Cortex of kidney (tissue), 1 donor: ENCODE measurements at places on chromosomes 1 and 21.

GRCh38 chr1:54421101-54421504 lies 14.9 kb upstream of the SSBP3 start:
- DNase-seq: no peak

DNA sequence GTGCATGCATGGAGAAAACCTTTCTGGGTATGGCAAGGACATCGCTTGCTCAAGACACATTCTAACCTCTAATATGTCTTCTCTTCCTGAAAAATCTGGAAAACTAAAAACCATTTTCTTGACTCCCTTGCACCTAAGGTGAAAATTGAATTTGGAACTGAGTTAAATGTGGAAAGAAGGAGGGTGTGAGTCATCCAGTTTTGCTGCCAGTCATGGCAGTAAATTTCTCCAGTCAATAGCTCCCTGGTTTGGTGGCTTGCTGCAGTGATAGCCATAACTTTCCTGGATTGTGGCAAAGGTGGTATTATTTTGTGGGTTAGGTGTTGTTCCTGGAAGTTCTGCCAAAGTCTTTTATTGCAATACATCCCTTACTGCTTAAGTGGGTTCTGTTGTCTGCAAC lies 2.5 kb downstream of the ZCCHC17 start:
- DNase-seq: no peak

DNA sequence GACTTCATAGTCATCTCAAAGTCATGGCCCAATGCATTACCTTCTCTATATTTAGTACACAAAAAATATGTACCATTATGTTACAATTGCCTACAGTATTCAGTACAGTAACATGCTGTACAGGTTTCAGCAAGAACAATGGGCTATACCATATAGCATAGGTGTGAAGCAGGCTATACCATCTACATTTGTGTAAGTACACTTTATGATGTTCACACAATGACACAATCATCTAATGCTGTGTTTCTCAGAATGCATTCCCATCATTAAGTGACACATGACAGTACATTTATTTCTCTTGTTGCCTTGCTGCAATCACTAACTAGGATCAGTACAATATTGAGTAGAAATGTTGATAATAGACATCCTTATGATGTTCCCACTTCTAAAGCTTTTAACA lies 46.5 kb upstream of the NFIA start:
- DNase-seq: no peak

DNA sequence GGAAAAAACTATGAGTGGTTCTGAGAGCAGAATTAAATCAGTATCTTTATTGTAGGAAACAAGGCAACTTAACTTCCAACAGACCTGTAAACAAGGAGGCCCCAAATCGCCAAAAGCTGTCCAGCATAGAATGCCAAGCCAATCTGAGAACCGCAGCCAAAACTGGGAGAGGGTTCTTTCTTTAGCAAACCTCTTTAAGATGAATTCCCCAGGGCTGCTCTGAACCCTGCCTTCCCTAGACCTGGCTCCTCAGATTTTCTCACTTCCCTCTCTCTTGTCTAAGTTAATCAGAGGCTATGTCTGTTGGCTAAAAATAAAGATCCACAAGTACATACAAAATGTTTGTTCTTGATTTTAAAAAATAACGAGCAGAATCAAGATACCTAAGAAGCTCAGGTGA lies 141.4 kb downstream of the SMYD3 start:
- no peak for DNase-seq

- no peak for DNase-seq
Observed at GRCh38 chr1:26336477-26337205, 17.3 kb downstream of the CRYBG2 start.

- DNase-seq: no peak
Observed at GRCh38 chr1:226563666-226564065, 15.1 kb downstream of the STUM start.

- DNase-seq: no peak
Observed at GRCh38 chr1:118185084-118185832, at the start of gene SPAG17. Gene SPAG17, minus strand, starts transcription at chr1:118185228. Its CDS starts 71 bp downstream, at chr1:118185157.

- DNase-seq: no peak
Observed at GRCh38 chr1:155760751-155761475, 72.0 kb downstream of the DAP3 start.

DNA sequence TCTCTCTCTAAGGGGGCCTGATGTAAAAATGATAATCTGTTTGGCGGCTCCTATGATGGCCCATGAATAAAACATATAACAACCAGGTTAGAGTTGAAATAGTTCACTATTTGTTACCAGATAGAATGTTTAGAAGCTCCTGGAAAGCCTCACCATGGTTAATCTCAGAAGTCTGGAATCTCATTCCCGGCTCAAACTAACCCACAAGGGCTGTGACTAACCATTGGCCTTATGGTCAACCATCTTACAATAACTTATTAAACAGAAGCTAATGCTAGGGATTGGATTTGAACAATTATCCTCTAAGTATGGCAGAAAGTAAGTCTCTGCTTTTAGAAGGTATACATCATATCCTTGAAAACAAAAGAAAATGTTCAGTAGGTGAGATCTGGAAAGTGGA lies 134.1 kb upstream of the ADGRL2 start:
- DNase-seq: no peak

DNA sequence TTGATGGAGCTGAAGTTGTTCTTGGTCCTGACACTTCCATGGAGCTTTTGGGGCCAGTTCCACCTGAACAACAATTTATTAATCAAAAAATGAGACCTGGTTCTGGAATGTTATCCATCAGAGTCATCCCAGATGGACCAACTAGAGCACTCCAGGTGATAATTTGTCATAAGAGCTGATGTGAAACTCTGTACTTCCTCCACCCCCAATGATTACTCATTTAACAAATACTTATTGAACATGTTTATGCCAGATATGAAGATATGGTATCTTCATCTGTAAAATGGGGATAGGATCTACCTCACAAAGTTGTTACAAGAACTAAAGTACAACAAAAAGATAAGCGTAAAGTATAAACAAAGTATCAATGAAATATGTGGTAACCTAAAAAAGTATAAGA lies 153.2 kb downstream of the VPS13D start:
- DNase-seq: no peak

DNA sequence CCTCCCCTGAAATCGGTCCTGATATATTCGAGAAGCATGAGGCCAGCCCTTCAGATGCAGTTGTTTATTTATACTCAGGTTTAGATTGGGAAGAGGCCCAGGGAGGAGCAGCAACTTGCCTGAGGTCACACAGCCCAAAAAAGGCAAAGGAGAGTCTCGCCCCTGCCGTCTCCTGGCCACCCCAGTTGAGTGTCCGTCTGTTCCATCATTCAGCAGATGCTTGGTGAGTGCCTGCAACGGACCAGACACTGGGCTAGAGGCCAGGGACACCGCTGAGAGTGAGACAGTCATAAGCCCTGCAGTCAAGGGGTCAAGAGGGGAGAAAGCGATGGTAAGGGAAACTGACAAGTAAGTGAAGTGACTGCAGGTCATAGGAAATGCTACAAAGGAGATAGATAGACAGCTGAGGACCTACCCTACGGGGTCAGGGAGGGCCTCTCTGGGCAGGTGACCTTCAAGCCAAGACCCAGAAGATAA lies 15.4 kb upstream of the SELENON start:
- no peak for DNase-seq

- no peak for DNase-seq
Observed at GRCh38 chr1:200856716-200857357, 15.9 kb upstream of the GPR25 start.

GRCh38 chr1:207801819-207802218 lies 50.0 kb downstream of the CD46 start:
- DNase-seq: no peak

DNA sequence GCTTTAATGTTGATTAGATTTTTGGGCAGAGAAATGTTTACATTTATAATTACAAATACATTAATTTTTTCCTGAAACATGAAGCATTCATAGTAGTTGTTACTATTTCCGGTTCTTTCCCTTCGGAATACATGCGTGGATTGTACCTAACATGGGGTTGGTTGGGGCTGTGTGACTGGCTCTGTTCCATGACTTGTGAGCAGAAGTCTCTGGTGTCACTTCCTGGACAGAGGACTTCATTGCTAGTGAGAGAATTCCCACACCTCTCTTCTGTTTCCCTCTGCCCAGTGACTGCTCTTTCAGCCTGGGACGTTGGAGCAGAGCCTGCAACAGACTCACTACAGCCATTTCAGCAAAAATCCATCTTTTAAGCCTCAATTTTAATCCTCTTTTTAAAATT lies 231.4 kb downstream of the GRIK1 start:
- DNase-seq: no peak

- no peak for DNase-seq
Observed at GRCh38 chr1:229987953-229988352, 79.1 kb upstream of the GALNT2 start.

- DNase-seq: no peak
Observed at GRCh38 chr1:207978441-207978840, 67.5 kb upstream of the CD34 start.

DNA sequence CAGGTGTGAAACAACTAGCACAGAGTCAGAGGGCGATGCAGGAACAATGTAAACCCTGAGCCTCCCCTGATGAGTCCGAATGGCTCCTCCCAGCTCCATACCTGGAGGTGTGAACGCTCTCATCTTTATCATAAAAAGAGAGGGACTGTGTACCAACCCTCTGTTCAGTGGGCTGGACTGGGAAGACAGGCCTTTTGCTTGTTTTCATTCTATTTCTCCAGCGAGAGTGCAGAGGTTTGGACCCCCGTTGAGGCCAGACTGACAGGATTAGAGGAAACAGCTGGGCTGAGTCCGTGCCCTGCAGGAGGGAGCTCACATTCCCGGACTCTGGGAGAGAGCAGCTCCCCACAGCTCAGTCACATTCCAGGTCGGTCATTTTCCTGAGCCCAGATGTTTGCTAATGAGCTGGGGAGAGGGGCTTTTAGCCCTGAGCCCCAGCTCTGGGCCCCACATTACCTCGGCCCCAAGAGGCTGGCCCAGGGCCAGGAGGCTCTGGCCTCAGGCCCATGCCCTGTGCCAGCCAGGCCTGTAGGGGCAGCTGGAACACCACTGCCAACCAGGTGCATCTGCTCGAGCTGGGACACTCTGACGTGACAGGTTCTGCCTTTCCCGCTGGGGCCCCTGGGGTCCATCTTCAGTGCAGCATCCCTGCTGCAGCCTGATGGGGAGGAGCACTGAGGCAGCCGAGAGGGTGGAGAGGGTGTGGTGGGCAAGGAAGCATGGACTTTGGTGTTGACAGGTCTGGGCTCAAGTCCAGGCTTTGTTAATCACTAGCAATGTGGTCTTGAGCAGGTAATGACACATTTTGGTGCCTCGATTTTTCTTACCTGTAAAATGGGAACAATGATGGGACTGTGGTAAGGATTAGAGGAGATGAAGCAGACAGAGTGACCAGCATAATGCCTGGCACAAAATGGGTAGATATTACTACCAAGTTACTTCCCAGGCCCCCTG lies 3.5 kb upstream of the NBL1 start:
- DNase-seq: no peak

GRCh38 chr1:9996624-9997582 lies at the start of gene RBP7:
Gene RBP7, plus strand, starts transcription at chr1:9997228. Its CDS starts 31 bp downstream, at chr1:9997259.
- no peak for DNase-seq

DNA sequence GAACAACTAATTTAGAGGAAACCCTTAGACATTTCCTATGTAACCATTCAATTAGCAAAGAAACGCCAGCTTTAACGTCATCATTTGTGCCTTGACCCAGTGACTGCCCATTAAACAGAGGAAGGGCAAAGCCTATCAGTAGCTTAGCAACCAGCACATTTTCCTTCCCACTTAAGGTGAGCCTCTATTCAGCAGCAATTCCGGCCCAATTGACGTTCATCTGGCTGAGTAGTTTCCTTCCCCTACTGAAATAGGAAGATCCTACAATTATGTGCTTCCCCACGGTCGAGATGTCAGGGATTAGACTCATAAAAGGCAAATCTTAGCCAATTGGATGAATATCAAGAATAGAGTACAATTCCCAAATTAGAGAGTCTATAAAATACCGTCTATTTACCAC lies 482.1 kb upstream of the ADAMTS5 start:
- no peak for DNase-seq

GRCh38 chr1:86429835-86430234 lies 5.9 kb downstream of the CLCA2 start:
- DNase-seq: no peak

- DNase-seq: no peak
Observed at GRCh38 chr1:41494351-41495209, 10.1 kb upstream of the EDN2 start.

DNA sequence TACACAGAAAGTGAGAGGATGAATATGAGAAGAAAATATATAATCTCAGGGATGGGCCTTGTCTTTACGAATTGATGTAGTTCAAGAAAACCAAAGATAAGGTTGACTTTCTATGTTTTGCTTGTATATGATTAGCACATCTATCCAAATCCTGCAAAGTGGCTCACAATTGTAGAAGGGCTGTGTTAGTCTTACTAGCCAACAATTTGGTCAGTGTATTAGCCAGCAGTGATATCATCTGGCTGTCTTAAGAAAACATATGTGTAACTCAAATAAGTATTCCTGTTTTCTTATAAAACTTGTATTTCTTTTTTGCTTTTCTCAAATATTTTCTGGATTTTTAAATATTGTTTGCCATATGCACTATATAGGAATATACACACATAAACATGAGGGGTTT lies 5.5 kb downstream of the SDCCAG8 start:
- no peak for DNase-seq

DNA sequence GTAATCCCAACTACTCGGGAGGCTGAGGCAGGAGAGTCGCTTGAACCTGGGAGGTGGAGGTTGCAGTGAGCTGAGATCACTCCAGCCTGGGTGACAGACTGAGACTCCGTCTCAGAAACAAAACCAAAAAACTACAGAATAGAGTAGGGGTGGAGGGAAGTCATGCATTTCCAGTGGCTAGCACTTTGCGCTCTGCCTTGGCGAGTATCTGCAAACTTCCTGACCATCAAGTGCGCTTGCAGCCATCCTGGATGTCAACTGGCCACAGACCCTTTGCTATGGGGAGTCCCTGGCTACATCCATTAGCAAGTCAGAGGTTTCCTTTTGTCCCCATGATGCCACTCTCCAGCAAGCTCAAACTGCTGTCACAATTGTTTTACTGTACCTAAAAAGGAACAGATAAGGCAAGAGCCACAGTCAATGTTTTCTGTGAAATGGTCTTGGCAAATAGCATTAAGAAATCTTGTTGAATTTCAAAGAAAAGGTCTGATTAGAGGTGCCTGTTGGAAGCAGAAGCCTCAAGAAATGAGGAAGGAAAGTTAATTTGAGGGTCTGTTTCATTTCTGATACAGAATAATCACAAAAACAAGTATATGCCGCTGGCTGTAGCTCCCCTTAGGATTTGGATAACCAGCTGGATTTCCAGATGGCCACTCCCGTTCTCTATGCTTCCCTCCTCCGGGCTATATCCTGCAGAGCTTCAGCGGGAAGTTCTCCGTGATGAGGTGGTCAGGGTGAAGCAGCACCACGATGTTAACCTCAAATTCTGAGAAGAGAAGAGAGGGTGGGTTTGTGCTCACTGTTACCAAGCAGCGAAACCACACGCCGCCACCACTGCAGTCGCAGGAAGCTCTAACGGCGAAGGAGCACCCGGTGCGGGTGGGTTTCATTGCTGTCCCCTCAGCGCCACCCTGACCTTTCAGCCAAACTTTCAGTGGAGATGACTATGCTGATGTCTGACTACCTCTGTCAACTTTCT lies 42.0 kb downstream of the VPS26C start:
- no peak for DNase-seq

DNA sequence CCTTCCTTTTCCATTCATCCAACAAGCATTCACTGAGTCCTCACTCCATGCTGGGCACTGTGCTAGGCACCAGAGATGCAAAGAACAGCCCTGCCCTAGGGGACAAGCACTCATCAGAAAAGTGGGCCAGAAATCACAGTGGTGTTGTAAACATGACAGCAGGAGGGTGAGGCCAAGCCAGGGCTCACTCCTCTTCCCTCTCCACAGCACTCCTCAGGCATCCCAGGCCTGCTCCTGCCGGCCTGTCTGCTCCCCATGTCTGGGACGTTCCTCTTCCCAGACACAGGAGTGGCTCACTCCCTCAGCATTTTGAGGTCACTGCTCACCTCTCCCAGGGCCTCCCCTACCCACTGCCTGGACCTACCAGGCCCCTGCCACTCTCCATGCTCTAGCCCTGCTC lies 61.8 kb downstream of the KCND3 start:
- no peak for DNase-seq
